ENCODE measurements at places on chromosomes 1 and 21. TPM values are rescaled to one million over a fixed set of nuclear protein-coding genes. Genes with fewer than 3 reads are reported as not detected.
A peak's percentile ranks its signal among the peaks of the same experiment; 100 is the strongest.

DNA sequence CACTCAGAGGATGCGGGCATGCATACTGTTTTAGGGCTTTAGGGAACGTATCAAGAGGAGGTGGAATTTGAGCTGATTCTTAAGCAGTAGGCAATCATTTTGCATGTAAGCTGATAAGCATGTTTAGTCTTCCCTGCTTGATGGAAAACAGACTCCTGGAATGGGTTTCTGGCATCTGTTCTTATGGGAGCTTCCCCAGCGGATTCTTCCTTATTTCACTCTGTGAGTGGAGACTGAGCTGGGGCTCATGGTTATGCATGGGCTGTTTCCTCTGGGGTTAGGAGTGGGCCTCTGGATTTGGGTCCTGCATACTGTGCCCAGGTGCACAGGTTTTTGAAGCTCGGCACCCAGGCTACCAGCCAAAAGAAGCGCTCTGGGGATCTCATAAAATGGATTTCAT lies 93.4 kb downstream of the DIRAS3 start:
- DNase-seq, result no peak

- no peak for DNase-seq
Measured at GRCh38 chr1:8883491-8883890, 5.0 kb upstream of the ENO1 start.

DNA sequence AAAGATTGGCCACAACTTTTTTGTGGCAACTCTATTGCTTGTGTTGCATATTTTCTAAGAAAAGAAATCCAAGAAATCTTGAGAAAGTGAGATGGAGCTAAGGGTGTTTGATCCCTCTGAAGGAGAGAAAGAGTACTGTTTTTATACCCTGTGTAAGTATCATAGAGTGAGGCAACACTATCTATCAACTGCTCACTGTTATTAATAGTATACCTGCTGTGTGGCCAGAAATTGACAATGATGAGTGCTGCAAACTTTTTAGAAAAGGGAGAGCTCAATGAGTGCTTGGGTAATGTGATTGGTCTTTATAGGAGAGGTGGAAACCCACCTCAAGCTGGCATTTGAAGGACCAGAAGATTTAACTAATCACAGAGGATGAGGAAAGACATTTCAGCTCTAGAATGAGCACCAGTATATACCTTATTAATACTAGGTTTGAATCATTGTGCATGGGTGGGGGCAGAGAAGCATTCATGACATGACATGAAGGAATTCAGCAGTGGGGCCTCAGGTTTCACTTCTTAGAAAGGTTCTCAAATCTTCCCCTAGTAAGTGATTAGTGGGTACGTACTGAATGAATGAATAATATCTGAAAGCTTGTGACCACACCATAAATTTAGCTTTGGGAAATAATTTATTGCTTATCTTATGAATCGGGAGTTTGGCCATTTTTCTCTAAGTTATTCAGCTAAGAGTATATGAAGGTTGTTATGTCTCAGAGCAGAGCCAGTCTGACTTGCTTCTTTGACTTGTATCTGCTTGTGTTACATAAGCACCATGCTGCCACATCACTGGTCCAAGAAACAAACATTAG lies 169.2 kb upstream of the SGIP1 start:
- DNase-seq, result no peak

- peak; percentile 80 for DNase-seq
Measured at GRCh38 chr1:205258719-205259118, 31.0 kb downstream of the TMCC2 start.

- no peak for DNase-seq
Measured at GRCh38 chr1:189312499-189312898, 1165.2 kb downstream of the BRINP3 start.

DNA sequence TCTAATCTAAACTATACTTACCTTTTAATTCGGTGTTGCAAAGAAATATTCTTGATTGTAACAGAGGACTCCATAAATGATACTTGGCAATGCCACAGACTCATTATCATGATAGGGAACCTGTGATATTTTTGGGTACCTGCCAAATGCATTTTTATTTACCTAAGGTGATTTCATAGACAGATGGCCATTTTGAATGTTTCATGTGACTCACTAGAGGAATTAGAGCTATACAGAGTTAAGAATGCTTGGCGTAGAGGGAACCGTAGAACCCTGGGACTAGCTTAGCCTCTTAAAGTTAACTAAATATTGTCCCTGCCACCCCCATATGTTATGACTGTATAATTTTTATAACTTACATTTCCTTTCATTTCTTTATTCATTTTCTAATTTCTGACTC lies 136.1 kb downstream of the DISP1 start:
- DNase-seq, result no peak

DNA sequence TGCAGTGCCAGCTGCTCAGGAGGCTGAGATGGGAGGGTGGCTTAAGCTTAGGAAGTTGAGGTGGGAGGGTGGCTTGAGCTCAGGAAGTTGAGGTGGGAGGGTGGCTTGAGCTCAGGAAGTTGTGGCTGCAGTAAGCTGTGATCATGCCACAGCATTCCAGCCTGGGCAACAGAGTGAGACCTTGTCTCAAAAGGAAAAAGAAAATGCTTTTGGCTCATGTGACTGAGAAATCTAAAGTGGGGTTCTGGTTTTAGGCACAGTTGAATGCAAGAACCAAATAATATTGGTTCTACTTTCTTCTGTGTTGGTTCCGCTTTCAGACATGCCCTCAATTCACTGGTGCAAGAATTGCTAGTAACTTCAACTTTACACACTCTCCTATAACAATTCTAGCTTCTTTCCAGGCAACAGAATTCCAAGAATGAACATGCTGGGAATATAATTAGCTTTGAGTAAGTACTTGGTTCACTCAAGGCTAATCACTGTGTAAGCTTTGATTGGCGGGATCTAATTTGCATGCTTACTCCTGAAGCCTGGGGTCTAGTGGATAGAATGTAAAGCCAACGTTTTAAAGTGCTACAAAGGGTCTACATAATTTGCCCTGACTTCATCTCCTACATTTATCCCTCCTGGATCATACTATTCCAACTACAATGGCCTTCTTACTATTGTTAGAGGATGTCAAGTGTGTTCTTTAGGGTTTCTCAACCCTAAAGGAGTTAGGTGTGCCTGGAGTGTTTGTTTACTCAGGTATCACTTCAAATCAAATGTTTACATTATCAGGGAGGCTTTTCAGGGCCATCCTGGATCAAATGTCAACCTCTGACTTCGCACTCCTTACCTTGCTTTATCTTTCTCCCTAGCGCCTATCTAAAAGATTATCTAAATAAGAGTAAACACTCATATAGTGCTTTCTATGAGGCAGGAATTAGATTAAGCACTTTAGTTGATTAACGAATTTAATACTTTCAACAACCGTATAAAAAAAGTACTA lies 115.1 kb downstream of the SLC16A1 start:
- DNase-seq, result peak; percentile 13

- DNase-seq, result no peak
Measured at GRCh38 chr1:34127006-34128000, 37.7 kb downstream of the CSMD2 start.

DNA sequence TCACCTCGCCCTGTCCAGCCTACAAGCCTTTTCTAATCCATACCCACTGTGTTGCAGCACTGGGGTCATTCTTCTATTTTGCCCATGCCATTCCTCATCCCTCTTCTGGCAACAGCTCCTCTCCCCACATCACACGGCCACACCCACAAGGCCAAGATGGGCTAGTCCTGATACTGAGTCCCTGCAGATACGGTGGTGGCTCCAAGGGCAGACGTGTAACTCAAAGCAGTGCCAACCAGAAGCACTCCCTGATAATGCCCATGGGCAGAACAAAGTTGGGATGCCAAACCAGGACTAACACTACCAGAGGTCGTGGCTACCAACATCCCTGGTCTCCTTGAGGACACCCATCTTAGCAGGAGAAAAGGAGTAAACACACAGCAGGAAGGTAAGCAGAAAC lies 64.8 kb downstream of the APP start:
- DNase-seq, result no peak

DNA sequence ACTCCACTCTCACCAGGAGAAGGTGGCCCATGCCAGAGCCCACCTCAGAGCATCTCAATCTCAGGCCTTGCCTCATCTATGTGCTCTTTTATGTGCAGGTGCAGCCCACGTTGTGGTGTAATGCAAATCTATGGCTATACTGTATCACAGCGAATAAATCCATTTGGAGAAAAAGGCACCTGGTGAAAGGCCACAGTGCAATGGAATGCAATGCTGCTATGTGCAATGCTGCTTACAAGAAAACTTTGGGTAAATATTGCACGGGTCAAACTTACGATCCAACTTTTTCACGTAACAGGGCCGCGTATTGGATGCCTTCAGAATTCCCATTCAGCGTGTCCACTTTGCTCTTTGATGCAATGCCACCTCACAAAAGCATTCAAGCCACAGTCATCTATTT lies 13.5 kb downstream of the ZBTB18 start:
- DNase-seq, result no peak

The DPH5 gene
- total RNA-seq, result 49.7 TPM

The IL23R gene
- not detected for total RNA-seq

All from myocyte (in vitro differentiated cells).